Placental epithelial cell (primary cell): ENCODE measurements at places on chromosomes 6 and 20. TPM values are rescaled to one million over a fixed set of nuclear protein-coding genes. Genes with fewer than 3 reads are reported as not detected.

ELOVL2 gene
- not detected in 2 replicates for total RNA-seq

SLC22A16 gene
- not detected in 2 replicates for total RNA-seq

PRL gene
- total RNA-seq, result not detected in 2 replicates

SLC16A10 gene
- 0.22 TPM in 1 of 2 replicates, not detected in the other for total RNA-seq

DEFB124 gene
- not detected in 2 replicates for total RNA-seq

EEF1A2 gene
- 1.8 and 11.0 TPM in 2 replicates for total RNA-seq

GPR6 gene
- total RNA-seq, result not detected in 2 replicates

HLA-DMB gene
- under 0.01 TPM in 1 of 2 replicates, not detected in the other for total RNA-seq

PRKN gene
- total RNA-seq, result 0.22 and 2.7 TPM in 2 replicates

SLC2A10 gene
- total RNA-seq, result 73.6 and 79.7 TPM in 2 replicates

NOL4L gene
- total RNA-seq, result 4.8 and 5.5 TPM in 2 replicates

PPP1R16B gene
- total RNA-seq, result under 0.01 TPM in 2 replicates

DAAM2 gene
- 0.22 and 0.39 TPM in 2 replicates for total RNA-seq

NRSN2 gene
- 26.3 and 32.2 TPM in 2 replicates for total RNA-seq

APOBEC2 gene
- not detected in 2 replicates for total RNA-seq

SPATS1 gene
- not detected in 2 replicates for total RNA-seq

SLC17A2 gene
- total RNA-seq, result not detected in 2 replicates

OXT gene
- total RNA-seq, result not detected in 2 replicates

TXLNB gene
- total RNA-seq, result not detected in 2 replicates

CALHM4 gene
- not detected in 2 replicates for total RNA-seq

TMEM217 gene
- 2.4 and 3.5 TPM in 2 replicates for total RNA-seq

THBS2 gene
- 1.3 and 5.1 TPM in 2 replicates for total RNA-seq

BNIP5 gene
- total RNA-seq, result not detected in 2 replicates

SGK2 gene
- 0.11 and 2.7 TPM in 2 replicates for total RNA-seq

C20orf141 gene
- not detected in 2 replicates for total RNA-seq

SAPCD1 gene
- total RNA-seq, result 0.79 TPM in 1 of 2 replicates, not detected in the other

LYRM4 gene
- total RNA-seq, result 12.8 and 17.7 TPM in 2 replicates
